Muscle of arm (tissue), 14 donors: ENCODE measurements at places on chromosomes 4 and X.

GRCh38 chr4:108980455-108981239 lies 217.8 kb upstream of the ETNPPL start:
- DNase-seq, result no peak

- DNase-seq, result no peak
Measured at GRCh38 chr4:77634132-77634785, 28.6 kb downstream of the CXCL13 start.

DNA sequence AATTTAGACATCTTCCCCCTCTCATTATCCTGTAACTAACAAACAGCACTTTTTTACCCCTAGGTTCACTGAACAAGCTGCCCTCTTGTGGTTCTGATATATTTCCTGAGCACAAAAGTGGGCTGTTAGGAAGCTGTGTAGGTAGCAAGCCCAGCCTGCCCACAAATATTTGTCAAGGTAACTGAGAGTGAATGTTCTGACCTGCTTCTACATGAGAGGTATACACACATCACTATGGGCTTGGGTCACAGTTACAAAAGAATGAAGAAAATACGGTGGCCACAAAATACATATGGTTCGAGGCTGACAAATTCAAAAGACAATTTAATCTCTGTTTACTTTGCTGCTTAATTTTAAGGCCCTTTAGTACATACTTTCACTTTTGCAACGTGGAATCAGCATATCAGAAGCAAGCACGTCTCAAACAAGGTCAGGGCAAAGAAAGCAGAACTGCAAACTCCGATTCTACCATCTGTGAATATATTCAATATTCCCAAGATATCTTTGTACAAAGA lies 78.7 kb downstream of the RBM47 start:
- DNase-seq, result peak; percentile 40

- no peak for DNase-seq
Measured at GRCh38 chr4:156931267-156931666, 40.3 kb downstream of the PDGFC start.

- no peak for DNase-seq
Measured at GRCh38 chr4:108683479-108683878, 33.1 kb downstream of the OSTC start.
